T1000 (cell line): ENCODE measurements at places on chromosomes 5 and 9.

DNA sequence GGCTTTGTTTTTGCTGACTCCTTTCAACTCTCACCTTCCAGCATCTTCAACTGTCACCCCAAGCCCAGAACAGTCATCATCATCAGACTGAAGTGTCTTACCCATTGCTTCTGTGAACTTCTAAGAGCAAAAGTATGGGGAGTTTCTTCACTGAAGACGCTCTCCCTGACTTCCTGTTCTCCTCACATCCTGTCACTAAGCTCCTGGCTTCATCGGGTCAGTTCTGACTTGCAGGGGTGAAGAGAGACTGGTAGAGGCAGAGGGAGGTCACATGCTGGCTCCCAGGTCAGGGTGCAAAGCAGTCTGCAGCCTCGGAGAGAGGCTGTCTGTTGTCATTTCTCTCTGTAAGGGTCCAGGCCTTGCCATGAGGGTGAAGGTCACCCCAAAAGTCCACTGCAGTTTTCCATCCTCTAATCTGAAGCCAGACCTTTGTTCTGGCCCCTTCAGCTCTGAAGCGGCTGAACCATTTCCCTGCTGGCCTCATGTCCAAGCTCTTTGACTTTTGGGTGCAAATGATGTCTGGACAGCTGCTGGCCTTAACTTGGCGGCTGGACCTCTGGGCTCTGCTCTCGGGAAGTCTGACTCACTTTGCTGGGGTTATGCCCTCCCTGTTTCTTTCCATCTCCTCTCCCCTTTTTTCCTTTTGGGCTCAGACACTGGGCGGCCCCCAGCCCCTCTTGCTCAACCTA, 305.0 kb downstream of the RAB3C start:
- DNase-seq = no peak

GRCh38 chr5:141313711-141314110, 6.9 kb downstream of the TAF7 start:
- DNase-seq = no peak

DNA sequence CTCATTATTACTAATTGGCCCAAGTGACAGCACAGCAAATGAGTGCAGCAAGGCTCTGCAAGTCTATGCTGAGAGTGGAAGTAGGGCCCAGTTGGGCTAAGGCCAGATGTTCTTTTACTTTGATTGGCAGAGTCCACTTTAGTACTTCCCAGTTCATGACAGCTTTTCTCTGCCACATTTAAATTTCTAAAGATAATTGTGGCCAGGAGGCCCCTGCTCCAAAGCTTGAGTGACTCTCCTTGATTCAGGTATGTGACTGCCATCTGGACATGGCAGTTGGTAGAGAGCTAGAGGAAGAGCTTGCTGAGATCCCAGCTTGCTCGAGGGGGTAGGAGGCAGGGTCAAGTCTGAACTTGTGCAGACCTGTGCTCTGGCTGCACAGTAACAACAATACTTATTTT, 154.1 kb downstream of the CARTPT start:
- DNase-seq = no peak

- no peak for DNase-seq
Observed at GRCh38 chr9:93815135-93815534, 140.0 kb downstream of the BARX1 start.

- no peak for DNase-seq
Observed at GRCh38 chr9:115395511-115396021, 277.6 kb upstream of the TNC start.

DNA sequence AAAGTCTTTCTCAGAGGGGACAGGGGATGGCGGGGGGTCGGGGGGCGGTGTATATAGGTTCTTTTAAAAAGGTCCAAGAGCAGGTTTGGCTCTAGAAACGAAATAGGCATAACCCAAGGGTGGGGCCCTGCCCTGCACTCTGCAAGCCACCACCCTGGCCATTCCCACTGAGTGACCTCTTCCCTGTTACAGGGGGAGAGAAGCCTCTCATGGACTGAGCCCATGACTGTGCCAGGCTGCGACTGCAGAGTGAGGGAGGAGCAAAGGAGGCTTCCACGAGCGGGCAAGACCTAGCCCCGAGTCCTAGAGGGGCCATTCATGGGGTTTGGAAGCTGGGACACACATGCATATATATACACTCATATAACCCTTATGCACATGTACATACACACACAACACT, 10.1 kb upstream of the NXNL2 start:
- no peak for DNase-seq

DNA sequence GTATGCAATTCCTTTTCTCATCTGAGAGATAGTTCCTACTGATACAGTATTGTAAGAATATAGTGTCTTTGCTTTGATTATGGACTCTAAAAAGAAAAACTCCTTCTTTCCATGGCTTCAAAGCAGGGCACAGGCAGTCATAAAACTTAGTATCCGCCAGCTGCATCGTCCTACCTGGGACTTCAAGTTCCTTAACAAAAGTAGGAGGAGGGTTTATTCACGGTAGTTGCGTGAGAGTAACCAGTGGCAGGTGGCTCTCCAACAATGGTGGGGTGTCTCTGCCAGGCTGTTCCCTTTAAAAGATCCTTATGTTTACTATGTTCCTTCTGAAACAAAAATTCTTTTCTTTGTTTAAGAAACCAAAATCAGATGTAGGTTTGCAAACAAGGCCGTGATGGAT, 173.5 kb upstream of the DMAC1 start:
- DNase-seq = no peak

GRCh38 chr9:134554373-134555093, 87.1 kb upstream of the COL5A1 start:
- no peak for DNase-seq

DNA sequence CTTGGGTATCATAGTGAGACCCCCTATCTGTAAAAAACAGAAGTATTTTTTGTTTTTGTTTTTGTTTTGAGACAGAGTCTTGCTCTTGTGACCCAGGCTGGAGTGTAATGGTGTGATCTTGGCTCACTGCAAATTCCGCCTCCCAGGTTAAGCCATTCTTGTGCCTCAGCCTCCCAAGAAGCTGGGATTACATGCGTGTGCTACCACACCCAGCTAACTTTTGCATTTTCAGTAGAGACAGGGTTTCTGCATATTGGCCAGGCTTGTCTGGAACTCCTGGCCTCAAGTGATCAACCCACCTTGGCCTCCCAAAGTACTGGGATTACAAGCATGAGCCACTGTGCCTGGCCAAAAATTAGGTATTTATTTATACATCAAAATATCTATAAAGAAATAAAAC, 10.2 kb upstream of the CCDC171 start:
- no peak for DNase-seq

DNA sequence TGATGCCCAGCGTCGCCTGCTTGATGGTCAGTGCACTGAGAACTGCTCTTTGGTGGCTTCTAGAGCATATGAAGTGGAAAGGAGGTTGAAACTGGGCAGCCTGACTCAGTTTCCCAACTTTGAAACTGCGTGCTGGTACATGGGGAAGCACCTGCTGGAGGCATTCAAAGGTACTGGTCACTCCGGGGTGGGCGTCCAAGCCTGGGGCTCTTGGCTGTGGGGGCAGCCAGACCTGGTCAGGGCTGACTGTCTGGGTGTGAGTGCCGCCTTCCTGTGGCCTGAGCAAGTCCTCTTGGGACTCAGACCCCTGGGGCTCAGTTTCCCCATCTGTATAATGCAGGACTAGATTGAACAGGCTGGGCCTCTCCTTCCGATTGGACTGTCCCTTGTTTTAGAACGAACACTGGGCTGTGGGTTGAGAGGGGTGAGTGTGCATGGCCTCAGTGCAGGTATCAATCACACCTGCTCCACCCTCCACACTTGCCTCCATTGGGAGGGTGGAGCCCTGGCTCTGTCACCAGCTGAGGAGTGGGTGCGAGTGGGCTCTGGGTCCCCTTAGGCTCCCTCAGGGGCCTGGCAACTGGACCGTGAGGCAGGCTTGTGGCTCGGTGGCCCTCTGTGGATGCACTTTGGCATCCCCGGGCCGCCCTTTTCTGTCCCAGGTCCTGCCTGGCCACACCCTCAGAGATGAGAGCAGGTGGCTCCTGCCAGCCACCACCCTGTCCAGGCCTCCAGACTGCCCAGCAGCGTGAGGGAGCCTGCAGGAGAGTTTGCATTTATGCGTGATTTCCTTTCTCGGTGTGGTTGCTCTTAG, 80.2 kb downstream of the PHF2 start:
- no peak for DNase-seq

GRCh38 chr9:98867429-98868168, 60.1 kb downstream of the GALNT12 start:
- DNase-seq = peak; percentile 14

DNA sequence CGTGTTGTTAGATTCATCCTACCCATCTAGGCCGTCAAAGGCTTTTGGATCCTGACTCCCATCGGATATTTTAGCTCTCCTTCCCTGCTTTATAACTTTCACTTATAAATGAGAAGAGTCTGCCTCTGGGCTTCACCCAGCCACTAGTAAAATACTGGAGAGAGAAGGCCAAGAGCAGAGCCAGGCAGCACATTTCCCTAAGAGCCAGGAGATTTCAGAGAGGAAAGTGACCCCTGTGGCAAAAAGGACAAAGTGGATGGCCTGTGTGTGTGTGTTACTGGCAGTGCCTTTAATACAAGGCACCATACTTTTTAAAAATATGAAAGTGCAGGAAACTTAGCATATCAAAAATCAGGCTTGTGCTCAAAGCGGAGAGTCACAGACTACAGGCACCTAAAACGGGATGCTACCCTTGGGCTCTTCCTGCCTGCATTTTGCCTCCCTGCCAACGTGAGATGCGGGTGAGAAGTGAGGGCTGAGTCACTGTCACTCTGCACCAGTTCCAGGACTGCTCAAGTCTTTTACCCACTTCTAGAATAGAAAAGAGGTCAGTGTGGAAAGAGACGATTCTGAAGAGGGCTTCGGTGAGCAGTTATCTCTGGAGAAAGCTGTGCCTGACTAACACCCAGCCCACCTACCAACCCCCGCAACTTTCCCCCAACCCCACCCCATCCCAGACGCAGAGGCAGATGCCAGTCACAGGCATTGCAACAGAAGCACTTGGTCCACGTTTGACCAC, 15.9 kb downstream of the NFIL3 start:
- no peak for DNase-seq

DNA sequence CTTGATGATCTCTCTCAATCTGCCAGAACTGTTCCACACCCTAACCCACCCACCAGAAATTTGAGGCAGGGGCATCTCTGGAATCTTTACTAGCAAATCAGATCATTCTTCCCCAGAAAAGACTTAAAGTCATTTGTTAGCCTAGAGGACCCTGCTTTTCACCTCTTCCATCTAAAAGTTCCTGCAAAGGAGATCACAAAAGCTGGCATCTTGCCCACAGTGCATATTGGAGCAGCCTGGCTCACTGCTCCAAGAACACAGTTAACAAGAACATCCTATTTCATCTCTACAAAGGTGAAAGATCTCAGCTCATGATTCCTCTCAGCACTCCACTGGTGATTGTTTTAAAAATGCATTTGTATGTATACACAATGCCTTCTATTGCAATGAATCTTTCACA, 36.3 kb downstream of the GABRP start:
- no peak for DNase-seq

DNA sequence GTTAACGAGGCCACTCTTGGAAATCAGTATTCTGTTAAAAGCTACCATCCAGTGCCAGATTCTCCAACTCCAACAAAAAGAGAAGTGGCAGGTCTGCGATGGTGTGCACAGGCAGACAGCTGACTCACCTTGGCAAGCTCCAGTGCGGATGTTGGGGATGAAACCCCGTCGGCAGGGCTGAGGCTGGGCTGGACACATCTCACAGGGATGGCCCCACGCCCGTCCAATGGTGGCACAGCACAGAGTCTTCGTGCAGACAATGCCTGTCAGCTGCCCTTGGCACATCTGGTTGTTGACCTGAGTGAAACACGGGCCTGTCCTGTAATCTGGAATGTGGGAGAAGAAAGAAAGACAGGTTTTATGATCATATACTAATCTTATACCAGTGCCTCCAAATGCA, 73.4 kb downstream of the FBN2 start:
- DNase-seq = no peak

DNA sequence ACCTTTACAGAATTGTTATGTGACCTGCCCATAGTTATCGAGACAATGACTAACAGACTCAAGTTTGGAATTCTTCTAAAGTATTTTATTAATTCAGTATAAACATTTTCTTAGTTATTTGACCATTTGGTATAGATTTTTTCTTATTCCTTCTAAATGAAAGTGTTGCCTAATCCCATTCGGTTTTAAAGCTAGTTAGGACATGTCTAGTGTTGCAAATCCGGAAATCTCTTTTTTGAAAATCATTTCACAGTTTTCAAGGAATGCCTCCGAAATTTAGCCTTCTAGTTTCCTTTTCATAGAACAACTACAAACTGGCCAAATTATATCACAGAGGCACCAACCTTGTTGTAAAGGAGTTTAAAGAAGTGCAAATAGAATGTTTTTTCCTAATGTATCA, 171.8 kb downstream of the XRCC4 start:
- DNase-seq = no peak

GRCh38 chr9:87613265-87614111, 112.4 kb upstream of the CTSL start:
- no peak for DNase-seq

DNA sequence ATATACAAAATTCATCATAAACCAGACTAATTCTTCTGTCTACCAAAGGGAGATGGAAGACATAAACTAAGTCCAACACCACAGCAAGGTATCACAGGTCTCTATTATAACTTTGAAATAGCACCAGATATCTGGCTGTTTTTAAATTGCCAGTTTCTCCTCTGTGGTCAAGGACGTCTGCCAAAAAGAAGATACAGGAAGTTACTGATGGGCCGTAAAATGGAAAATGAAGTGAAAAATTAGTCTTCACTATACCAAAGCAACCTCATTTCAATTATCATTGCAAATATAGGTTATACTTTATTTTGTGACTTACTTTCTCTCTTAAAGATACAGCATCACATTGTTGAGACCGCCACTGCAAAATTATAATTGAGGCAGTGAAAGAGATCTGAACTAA, 225.5 kb downstream of the NDUFS4 start:
- no peak for DNase-seq

DNA sequence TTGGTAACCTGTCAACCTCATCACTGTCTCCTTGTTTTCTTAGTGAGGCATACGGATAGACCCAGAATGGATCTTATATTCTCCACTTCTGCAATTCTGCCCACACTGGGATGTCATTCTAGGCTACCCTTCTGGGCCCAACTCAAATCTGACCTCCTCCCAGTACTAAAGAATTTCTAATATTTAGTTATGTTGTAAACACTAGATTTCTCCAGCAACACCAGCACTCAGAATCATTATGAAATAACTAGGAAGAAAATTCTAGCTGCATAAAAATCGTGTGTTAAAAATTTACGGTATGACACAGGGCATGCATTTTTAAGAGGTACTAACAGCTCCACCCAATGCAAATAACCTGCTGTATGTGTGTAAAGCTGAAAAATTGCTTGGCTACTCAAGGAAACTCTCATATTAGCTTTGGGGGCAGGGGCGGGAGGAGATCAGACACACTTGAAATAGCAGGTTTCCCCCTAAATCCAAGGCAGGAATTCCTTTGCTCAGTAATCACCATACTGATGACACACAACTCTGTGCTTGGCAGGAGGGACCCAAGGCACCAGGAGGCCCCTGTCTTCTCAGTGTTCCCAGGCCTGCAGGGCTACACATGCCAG, 27.3 kb downstream of the MACROH2A1 start:
- DNase-seq = no peak

GRCh38 chr9:97365634-97366033, 46.3 kb upstream of the TDRD7 start:
- DNase-seq = no peak
